Osteocyte (in vitro differentiated cells): ENCODE measurements at places on chromosomes 7 and 10. TPM values are rescaled to one million over a fixed set of nuclear protein-coding genes. Genes with fewer than 3 reads are reported as not detected.

DNA sequence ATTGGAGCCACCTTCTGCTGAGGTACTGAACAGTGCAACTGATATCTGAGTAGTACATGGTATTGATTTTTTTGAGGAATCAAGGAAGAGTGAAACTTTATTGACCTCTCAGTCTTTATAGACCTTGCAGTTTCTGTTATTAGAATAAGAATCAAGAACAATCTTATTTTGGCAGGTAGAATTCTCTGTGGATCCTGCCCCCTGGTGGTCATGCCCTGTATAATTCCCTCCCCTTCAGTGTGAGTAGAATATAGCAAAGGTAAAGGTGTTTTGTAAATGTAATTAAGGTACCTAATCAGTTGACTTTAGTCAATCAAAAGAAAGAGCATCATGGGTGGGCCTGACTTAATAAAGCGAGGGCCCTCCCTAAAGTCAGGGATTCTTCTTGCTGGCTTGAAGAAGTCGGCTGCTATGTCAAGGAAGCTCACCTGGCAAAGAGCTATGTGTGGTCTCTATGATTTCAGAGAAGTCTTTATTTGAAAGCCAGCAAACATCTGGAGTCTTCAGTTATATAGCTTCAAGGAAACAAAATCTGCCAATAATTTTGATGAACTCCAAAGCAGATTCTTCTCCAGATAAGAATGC lies 142.8 kb downstream of the LSM5 start:
- DNase-seq: no peak
- H3K4me3 ChIP-seq: no peak overlapping the region
- peaks cover 13% of the 10 kb centered on the region for H3K27me3 ChIP-seq
- H3K4me1 ChIP-seq: no peaks in the 10 kb centered on the region
- H3K36me3 ChIP-seq: no peaks in the 10 kb centered on the region
- no peak overlapping the region for H3K27ac ChIP-seq

- H3K27me3 ChIP-seq: peaks cover 34% of the 10 kb centered on the region
- H3K36me3 ChIP-seq: no peaks in the 10 kb centered on the region
- no peak for DNase-seq
- H3K4me1 ChIP-seq: peaks cover 5% of the 10 kb centered on the region
- peak overlapping the region; percentile 38 for H3K4me3 ChIP-seq
- H3K27ac ChIP-seq: no peak overlapping the region
These were observed 120.8 kb downstream of the DNAJB6 start for GRCh38 chr7:157457355-157458253.

- no peak overlapping the region for H3K4me3 ChIP-seq
- H3K4me1 ChIP-seq: peaks cover 8% of the 10 kb centered on the region
- H3K27me3 ChIP-seq: no peaks in the 10 kb centered on the region
- H3K36me3 ChIP-seq: peaks cover 4% of the 10 kb centered on the region
- peak; percentile 66 for DNase-seq
These were observed 166.9 kb upstream of the RNF32 start for GRCh38 chr7:156473476-156474240.

- H3K36me3 ChIP-seq: peaks cover 31% of the 10 kb centered on the region
- no peaks in the 10 kb centered on the region for H3K27me3 ChIP-seq
- no peak overlapping the region for H3K4me3 ChIP-seq
- peaks cover 48% of the 10 kb centered on the region for H3K4me1 ChIP-seq
These were observed 172.4 kb upstream of the LANCL2 start for GRCh38 chr7:55192723-55193122.

DNA sequence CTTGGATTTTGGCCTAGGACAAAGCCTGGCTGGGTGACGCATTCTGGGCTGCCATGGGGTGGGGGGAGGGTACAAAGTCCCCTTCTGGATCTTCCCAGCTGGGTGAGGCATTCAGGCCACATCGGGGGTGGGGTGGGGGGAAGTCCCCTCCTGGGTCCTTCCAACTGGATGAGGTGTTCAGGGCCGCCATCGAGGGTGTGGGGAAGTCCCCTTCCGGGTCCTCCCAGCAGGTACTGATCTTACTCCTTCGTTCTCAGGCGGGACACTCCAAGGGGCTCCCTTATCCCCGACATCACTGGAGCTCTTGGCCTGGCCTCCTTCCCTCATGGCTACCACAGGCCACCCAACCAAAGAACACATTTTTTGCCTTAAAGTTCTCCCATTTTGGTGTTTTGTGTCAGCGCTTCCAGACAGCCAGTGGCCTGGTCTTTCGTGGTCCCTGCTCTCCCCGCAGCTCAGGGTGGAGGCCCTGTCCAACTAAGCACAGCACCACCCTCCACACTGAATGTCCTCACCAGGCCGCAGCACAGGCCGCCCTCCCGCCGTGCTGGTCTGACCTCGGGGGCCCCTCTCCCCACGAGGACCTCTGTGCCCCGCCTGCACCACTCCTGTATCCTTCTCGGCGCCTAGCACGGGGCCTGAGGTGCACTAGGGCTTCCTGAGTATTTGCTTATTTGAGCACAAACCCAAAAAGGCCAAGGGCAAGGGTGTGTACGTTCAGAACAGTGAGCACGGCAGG lies 38.5 kb downstream of the EN2 start:
- H3K27ac ChIP-seq: no peak overlapping the region
- no peaks in the 10 kb centered on the region for H3K36me3 ChIP-seq
- no peak for DNase-seq

GRCh38 chr10:93471110-93471651 lies 11.0 kb downstream of the MYOF start:
- H3K27ac ChIP-seq: peak overlapping the region; percentile 98
- no peaks in the 10 kb centered on the region for H3K27me3 ChIP-seq
- H3K36me3 ChIP-seq: peaks cover 38% of the 10 kb centered on the region
- H3K4me3 ChIP-seq: peak overlapping the region; percentile 33
- peaks cover 89% of the 10 kb centered on the region for H3K4me1 ChIP-seq

GRCh38 chr7:85405016-85405902 lies 218.4 kb upstream of the SEMA3D start:
- H3K27ac ChIP-seq: no peak overlapping the region
- peaks cover 2% of the 10 kb centered on the region for H3K4me1 ChIP-seq
- no peak overlapping the region for H3K4me3 ChIP-seq
- DNase-seq: no peak
- no peaks in the 10 kb centered on the region for H3K27me3 ChIP-seq

GRCh38 chr7:16001477-16001876 lies 315.0 kb upstream of the MEOX2 start:
- H3K27me3 ChIP-seq: no peaks in the 10 kb centered on the region
- H3K4me3 ChIP-seq: no peak overlapping the region

The ZC3HAV1L gene
- not detected in 2 replicates for total RNA-seq

The CYP2W1 gene
- not detected in 2 replicates for total RNA-seq
